NK-92 treated with Interleukin-12 subunit alpha and Interleukin-12 subunit beta, amount 100 ng/mL, for 24 hours (cell line): ENCODE measurements at places on chromosomes 3 and 15.

GRCh38 chr15:59222906-59223550 lies 16.4 kb downstream of the LDHAL6B start:
- DNase-seq, result no peak

DNA sequence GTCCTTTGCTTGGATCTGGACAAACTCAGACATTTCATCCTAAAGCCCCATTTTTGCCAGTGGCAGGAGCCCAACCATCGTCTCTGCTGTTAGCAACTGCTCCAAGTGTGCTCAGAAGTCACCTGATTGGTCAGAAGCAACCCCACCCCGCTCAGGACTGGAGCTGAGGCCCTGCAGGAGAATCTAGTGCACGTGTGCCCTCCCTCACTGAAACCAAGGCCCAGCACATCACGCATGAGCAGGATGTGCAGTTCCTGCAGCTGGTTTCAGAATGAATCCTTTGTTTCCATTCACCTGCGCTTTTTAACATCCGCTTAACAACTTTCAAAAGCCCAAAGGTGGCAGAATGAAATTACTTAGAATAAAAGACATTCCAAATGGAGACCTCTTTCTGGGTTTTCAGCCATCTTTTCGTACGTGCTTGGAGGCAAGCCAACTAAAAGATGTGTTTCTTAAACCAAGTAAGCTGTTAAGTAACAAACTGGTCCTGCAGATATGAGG lies 81.2 kb downstream of the SRGAP3 start:
- peak; percentile 7 for DNase-seq

DNA sequence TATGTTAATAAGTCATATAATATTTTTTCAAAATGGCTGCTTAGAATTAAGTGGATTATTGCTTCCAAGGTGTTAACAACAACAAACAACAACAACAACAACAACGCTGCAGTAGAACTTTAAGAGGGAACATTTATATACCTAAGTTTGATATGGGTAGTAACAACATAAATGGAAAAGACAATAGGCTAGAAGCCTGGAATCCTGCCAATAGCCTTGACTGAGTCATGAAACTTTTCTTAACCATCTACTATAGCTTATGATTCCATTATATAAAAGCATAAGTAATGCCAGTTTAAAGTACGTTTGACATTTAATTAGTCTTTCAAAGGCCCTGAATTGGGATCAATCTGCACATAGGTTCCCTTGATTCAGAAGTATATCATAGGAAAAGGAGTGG lies 31.2 kb downstream of the SATB1 start:
- DNase-seq, result no peak

DNA sequence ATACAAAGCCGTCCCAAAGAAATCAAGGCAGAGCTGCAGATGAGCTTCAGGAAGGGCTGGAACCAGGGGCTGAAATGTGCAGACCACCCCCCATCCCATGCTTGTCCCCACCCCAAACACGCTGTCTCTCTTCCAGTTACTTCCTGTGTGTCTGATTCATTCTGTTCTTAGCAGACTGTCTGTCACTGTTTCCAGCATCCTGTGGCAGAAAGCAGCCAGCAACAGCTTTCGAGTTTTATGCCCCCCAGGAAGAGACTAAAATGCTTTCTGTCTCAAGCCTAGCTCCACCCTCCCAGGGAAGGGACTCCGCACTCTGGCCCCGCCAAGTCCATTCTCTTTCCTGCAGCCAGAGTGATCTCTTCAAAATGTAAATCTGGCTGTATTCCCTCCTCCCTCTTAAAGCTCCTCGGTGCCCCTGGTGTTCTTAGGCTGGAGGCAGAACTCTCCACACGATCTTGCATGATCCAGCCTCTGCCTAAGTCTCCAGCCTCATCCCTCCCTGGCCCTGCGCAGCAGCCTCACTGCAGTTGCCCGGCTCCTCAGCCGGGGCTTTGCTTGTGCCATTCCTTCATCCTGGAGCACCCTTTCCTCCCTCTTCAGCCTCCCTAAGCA lies 41.5 kb downstream of the HRH1 start:
- DNase-seq, result no peak

GRCh38 chr3:23079976-23080375 lies 123.2 kb upstream of the UBE2E2 start:
- no peak for DNase-seq

GRCh38 chr3:59290358-59290757 lies 240.5 kb upstream of the CFAP20DC start:
- DNase-seq, result no peak

- DNase-seq, result no peak
Observed at GRCh38 chr15:35546511-35547381, 781 bp upstream of the DPH6 start.

DNA sequence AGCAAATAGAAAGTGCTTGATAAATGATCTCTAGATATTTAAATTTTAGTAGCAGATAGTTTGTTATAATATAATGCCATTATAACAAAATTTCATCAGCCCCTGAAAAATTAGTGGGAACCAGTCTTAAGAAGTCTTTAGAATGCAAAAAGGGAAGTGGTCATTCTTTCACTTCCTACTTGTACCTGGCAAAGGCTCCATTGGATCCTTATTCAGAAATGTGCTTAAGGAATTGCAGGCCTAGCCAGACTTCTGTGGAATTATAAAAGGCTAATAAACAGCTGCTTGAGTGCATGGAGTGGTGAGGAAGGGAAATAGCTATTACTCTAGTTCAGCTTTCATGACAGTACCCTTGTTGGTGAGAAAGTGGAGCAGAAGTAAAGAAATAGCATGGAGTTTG lies 24.2 kb downstream of the PPM1L start:
- no peak for DNase-seq

DNA sequence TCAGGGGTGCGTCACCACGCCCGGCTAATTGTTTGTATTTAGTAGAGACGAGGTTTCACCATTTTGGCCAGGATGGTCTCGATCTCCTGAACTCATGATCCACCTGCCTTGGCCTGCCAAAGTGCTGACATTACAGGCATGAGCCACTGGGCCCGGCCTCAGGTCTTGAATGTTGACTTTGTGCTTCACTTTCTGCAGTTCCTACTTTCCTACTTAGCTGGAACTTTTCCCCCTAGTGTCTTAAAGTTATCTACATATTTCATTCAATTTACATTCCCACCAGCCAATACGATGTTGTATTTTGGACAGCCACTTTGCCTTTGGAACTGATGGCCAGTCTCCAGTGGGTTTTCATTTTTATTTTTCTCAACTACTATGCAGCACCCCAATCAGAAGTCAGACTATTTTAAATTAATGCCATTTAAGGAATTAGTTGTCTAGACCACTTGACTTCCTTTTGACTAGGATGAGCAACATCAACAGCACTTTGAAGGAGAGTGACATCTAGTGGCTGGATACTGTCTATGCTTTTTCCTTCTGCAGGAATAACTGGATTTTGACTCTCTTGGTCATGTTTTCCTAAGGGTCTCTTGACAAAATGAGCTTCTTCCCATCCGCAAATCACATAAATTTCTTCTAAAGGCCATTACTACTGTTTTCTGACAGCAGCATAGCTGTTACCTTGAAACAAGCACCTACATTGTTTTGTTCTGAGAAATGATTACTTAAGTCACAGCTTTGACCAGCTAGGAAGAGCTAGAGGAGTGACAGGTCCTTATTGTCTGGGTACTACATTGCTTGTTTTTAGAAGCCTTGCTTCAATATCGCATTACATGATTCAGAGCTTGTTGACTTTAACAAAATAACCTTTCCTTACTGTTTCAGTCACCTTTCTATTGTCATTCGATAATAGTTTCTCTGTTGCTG lies 140.2 kb downstream of the ITPR1 start:
- no peak for DNase-seq

- DNase-seq, result no peak
Observed at GRCh38 chr3:125214738-125215137, 2.2 kb upstream of the SLC12A8 start.

DNA sequence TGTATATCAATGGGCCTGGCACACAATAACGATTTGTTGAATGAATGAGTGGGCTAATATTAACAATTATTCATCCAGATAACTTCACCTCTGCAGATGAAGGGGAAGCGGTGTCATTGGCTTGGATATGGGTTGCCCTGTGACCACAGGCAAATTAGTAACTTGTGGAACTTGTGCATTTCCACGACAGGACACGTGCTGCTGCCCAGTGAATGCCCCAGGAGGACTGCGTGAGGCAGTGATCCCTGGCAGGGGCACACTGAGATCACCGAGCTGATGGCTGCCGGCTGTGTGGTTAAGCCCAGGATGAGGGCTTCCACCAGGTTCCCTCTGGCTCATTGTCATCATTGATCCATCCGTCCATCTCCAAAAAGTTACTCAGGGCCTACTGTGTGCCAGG lies 84.1 kb upstream of the HACD2 start:
- no peak for DNase-seq

DNA sequence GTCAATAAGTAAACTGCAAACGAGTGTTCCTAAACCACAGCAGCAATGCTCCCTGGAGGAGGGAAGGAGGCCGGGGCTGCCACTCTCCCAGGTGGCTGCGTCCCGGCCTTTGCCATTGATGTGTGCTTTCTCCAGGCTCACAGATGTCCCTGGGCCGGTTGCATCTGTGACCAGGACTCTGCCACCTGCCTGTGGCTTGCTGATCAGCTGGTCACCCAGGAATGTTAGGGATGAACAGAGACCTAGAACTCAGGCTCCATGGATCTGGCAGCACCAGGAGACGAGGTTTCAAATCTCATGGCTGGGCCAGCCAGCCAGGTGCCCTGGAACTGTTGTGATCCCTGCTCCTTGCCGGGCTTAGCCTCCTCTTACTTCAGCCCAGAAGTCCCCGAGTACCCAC lies 65.7 kb downstream of the KLF15 start:
- DNase-seq, result no peak

- no peak for DNase-seq
Observed at GRCh38 chr3:22039161-22039560, 288.2 kb upstream of the ZNF385D start.

GRCh38 chr3:124217542-124217941 lies 225.6 kb upstream of the ROPN1 start:
- DNase-seq, result no peak

DNA sequence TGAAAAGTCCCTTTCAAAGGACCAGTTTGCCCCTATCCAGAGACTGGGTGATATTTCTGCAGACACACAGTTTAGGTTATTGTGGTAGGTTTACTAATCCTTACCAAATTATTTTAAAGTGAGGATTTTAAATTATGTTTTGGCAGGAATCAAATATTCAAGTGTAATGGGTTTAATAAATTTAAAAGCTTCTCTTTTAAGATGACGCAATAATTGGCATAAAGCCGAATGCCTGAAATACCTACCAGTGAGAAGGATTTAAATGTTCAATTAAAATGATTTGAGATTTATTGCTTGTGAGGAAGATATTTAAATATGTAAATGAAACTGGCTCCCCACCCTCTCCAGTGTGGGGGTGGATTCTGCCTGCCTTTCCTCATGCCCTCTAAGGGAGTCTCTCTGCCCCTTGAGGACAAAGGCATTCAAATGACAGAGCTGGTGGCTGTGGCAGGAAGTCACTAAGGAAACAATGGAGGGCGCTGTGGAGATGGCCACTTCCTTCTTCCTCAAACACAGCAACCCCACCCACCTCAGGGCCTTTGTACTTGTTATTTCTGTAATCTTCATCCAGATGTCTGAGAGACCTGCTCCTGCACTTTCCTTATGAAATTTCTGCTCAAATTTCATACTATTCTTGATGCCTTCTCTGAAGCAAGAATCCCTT lies 131.7 kb downstream of the TNIK start:
- DNase-seq, result peak; percentile 3

- no peak for DNase-seq
Observed at GRCh38 chr3:134336587-134336986, 37.7 kb downstream of the AMOTL2 start.

GRCh38 chr3:55584030-55584429 lies 96.9 kb upstream of the WNT5A start:
- DNase-seq, result no peak

DNA sequence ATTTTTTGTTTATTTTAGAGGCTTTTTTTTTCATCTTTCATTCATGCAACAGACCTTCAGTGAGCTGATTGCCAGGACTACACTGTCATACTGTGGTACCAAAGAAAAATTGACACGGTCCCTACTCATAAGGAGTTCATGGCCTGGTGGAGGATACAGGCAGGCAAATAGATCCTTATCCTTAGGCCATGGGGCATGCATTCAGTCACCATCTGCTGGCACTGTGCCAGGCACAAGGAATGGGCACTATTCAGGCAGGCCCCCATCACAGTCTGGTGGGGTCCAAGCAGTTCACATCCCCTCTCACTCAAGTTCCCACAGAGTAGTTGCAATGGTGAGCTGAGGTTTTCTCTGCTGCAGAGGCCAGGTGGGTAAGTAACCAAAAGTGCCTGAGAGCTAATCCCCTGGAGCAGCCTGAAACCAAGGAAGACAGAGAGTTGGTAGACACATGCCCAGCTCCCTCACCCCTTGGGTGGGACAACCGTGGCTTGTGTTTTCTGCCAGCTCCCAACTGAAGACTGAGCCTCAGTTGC lies 17.3 kb downstream of the CISH start:
- no peak for DNase-seq

DNA sequence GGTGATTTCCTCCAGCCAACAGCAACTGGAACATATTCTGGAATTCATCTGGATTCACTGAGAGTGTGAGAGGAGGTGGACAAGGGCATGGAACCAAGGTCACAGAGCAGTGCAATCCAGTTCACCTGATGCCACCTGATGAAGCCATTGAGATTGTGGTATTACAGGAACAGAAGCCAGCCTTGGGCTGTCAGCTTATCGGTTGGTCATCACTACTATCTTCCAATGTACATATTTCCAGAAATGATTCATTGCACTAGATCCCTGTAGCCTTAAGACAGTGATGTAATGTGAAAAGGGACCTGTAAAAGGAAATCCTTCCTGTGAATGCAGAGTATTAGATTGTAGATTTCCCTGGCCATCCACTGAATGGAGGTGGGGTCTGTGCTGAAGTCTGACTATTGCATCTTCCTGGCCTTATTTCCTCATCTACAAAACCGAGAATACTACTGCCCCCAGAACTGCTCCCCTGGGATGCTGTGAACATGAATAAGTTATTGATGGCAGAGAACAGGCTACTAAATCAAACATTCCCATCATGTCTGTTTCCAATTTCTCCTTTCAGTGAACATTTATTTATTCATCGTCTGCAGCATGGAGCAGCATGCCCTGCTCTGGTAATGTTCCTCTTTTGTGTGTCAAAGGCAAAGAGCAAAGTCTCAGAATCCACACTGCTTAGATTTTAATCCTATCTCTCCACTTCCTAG lies 47.4 kb upstream of the TPM1 start:
- no peak for DNase-seq

DNA sequence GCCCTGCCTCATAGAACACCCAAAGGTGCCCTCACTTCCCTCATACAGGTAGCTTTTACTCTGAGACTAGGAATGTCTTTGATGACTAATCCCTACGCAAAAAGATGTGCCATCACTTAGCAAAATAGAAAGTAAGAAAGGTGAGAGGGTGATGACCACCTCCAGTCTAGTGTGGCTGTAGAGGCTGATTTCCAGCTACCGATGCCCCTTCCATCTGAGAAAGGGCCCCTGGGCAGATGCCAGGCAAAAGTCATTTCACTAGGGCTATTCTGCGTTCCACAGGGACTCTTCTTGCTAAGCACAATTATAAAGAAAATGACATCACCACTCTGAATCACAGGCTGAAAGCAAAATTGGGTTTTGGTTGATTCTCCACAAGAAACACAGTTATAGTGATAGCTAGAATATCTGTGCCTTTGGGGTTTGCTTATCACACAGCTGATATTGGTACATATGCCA lies 77.4 kb downstream of the RBPMS2 start:
- DNase-seq, result no peak
